ENCODE measurements at places on chromosomes 6 and 20.

DNA sequence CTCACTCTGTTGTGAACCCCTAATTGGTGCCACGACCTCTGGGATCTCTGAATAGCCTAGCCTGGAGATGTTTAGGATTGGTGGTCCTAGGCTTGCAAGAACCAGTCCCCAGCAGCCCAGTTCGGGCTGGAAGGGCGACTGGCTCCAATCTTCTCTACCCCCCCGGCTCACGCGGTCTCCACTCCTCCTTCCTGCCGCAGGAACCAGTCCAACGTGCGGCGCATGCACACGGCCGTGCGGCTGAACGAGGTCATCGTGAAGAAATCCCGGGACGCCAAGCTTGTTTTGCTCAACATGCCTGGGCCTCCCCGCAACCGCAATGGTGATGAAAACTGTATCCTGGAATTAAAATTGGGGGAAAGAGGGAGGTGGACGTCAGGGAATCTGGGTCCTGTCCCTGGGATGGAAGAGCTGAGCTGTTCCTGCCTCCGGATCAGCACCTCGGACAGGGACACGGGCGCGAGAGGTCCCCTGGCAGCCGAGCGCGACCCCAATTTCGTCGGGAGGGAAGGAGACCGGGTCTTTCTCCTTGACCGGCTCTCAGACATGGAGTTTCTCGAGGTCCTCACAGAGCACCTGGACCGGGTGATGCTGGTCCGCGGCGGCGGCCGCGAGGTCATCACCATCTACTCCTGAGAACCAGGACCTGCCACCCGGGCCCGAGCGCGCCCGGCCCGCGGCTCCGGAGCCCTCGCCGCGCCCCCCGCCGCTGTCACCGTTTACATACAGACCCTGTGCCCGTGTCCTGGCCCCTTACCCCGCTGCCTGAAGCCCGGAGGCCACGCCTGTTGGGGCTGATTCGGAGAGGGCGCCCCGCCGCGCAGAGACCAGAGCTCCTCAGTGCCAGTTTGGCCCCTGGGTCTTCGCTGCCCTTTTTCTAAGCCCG is 28.2 kb downstream of the SLC12A5 start:
- DNase-seq: no peak

GRCh38 chr6:35717449-35718374 is 19.1 kb upstream of the ARMC12 start:
- DNase-seq: no peak

DNA sequence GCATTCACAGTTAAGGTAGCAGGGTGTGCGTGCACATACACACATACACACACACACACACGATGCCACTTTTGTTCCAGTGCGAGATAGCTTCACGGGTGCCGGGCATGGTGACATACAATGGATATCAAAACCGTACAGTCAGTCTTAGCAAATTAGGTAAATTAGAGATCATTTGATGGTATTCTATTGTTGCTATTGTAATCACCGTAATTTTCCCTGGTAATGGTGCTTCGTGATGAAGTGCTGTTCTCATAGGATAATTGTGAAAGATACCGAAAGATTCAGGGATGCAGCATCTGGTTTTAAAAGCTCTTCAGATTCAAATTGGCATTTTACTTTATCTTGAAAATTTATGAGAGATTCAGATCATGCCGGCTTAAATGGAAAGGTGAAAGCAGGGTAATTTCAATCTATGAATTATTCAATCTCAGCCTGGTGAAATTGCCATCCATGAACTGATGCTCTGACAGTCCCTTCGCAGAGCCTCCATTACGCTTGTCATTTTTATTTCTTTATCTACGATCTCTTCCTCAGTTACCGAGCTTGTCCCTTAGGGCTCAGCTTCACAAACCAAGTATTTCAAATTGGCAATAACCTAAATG is 71.3 kb upstream of the SOX4 start:
- peak; percentile 80 for DNase-seq

DNA sequence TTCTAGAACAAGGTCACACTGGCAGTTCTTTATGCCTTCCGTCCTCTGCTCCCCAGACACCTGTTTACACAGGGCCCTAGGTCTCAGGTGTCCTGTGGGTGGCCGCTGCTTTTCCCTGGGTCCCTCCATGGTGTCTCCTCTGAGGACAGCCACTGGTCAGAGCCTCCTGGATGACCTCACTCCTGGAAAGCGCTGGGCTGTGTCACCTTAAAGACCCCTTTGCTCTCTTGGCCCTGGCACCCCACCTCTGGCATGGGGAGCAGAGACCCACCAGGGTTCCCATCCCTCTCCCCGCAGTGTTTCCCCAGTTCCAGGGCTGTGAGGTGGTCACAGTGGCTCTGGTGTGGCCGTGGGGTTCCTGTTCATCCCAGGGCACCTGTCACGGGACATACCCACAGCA is 33.9 kb downstream of the NTSR1 start:
- DNase-seq: no peak

DNA sequence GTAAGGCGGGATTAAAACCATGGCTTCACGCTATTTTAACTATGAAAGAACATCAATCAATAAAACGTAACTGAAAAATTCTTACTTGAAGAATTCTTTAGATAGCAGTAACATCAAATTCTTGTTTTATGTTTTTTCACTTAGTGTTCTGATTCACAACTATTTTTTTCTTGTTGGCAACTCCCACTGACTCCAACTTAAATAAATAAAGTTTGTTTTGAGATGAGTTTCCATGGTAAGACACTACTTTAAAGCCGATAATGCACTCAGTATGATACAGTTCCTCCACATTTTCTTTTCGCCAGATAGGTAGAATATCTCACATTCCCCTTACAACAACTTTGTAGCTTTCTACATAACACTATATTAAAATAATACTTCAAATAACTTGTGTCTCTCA is 33.1 kb upstream of the CNKSR3 start:
- DNase-seq: no peak

DNA sequence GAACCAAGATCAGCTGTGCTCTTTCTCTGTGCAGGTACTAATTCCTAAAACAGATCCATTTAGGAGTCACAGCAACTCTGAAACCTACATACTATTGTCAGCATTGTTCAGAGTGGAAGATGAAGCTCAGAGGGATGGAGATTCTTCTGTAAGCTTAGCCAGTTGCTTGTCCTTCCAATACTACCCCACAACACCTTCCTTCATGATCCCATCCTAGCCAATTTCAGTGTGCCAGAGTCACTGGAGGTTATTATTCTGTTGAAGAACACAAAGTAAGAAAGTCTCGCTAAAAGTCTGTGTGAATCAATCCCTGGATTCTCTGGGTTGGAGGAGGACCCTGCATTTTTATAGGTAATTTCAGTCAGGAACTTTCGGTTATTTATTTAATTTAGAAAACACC is 2.3 kb downstream of the POPDC3 start:
- DNase-seq: peak; percentile 50

DNA sequence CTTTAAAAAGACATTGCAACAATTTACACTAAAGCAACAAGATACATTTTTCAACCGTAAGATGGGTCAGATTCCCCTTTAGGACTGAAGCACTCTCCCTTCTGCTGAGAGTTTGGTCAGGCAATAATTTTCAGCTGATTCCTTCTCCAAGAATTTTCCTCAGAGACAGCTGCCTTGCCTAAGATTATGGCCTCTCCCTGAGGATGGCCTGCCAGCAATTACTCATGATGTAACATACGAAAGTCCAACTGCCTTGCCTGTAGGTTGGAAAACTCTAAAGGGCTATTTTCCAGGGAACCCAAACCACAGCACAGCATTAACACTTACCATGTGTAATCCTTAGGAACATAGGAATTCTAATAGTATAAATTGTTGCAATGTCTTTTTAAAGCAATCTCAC is 229.1 kb upstream of the FLRT3 start:
- DNase-seq: no peak

DNA sequence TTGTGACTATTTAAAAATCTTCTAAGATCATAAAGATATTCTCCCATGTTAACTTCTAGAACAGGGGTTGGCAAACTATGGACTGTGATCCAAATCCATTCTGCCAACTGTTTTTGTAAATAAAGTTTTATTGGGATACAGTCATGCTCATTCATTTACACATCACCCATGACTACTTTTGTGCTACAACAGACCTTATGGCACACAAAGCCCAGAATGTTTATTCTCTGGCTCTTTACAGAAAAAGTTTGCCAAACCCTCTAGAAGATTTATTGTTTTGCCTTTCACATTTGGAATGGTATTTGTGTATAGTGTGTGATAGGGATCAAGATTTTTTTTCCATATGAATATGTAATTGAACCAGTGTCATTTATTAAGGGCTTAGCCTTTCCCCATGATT is 341.7 kb downstream of the CD83 start:
- DNase-seq: peak; percentile 23

DNA sequence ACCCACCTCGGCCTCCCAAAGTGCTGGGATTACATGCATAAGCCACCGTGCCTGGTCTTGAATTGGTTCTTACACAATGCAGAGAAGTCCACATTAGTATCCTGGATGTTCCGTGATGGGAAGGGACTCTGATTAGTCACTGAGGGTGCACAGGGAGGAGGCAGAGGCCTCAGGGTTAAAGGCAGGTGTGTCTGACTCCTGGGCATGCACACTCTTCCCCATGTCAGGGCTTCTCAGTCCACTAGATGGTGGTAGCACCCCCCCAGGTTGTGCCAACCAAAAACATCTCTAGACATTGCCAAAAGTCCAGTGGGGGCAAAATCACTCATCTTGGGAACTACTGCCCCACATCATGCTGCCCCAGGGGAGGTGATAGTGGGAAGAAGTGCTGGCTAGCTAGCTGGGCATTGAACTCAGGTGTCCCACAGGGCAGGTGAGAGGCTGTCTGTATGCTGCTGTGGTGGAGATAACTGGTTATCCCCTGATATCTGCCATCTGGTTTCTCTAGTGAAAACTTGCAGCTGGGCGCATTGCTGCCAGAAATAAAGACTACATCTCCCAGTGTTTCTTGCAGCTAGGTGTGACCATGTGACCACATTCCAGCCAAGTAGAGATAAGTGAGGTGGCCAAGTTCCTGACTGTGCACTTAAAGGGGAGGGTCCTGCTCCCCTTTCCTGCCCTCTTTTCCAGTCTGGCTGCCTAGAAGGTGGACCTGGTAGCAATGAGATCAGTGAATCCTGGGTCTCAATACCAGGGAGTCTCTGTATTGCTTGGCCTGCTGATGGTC is 8.4 kb upstream of the NSFL1C start:
- DNase-seq: peak; percentile 5

DNA sequence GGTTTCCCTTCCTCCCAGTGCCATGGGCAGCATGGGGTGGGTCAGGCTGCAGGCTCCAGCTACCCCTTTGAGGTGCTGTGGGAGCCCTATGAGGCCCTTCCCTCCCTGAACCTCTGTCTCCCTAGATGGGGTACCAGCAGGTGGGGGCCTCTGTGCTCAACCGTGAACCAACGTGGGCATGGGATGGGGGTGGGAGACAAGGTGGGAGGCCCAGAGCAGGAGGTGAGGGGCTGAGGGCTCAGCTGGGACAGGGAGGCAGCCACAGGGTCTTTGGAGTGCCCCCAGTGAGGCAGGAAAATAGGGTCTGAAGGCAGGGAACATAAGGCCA is 33.3 kb downstream of the SUN5 start:
- no peak for DNase-seq

- DNase-seq: no peak
Observed at GRCh38 chr20:64109831-64110391, 2.5 kb upstream of the NPBWR2 start.

DNA sequence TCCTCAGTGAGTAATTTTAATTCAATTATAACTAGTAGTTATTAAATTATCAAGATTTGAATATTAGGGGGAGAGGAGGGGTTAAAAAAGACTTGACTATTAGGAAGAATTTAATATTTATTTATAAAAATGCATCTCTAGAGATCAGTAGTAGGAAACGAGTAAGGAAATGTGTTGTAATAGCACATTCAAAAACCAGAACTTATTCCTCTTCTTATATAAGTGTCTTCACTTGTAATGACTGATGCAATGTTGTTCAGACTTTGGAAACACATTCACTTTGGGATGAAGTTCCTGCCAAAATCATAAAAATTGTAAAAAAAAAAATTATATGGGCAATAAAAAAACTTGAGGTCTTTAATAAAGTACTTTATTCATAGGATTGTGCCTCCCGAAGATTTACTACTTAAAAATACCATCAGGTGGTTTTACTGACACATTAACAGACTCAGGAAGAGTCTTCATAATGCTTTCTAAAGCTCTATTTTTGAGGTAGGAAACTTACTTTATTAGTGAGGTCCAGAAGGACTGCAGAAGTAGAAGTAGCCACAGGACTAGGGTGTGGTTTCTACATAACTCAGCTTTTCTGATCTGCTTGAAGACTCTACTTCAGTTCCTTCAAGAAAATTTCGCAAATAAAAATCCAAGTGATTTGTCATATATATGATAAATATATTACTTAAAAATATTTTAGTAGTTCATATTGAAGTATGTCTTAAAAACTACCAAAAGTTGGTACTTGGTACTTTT is 59.8 kb downstream of the CCDC170 start:
- no peak for DNase-seq

Data from NCI-H69 (cell line).